NCI-H1092 treated with DMSO at 0.1 percent for 48 hours (cell line): ENCODE measurements at places on chromosomes 2 and 18.

DNA sequence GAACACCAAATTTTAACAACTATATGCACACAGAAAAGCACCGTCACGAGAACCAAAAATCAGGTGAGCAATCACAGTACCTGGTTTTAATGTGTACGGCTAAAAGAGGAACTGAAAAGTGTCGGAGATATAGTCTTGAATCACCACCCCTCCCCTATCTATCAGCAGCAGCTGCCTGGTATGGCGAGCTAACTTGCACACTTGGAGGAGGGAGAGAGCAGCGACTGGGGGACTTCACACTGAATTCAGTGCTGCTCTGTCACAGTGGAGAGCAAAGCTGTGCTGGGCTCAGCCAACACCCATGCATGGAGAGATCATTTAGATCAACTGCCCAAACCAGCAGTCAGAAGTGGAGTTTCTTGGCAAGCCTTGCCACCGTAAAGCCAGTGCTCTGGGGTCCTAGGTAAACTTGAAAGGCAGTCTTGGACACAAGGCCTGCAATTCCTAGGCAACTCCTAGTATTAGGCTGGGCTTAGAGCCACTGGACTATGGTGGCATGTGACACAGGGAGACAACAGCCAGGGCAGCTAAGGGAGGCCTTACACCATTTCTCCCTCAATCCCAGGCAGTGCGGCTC is 89.2 kb upstream of the CD226 start:
- no peak for DNase-seq

- DNase-seq, result no peak
Measured at GRCh38 chr18:57759650-57760049, 43.5 kb downstream of the ATP8B1 start.

DNA sequence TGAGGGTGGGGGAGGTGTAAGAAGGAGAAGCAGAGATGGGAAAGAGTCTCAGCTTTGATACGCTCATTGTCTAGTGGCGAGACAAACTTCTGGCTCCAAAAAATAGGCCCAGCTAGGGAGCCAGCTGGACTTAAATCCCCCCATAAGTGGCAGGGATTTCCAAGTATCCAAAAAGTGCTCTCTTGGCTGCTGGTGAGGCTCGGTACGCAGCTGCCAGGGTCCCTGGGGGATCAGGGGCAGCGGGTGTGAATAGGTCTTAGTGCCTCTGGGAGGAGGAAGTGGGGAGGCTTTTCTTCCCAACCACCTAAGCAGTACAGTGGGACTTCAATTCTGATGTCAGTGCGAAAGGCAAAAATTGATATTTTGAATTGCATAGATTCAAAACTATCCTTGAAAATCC is 73.5 kb downstream of the ALK start:
- no peak for DNase-seq

GRCh38 chr2:101200676-101201075 is 49.5 kb upstream of the TBC1D8 start:
- DNase-seq, result no peak

GRCh38 chr2:222481941-222482340 is 57.6 kb downstream of the SGPP2 start:
- no peak for DNase-seq

DNA sequence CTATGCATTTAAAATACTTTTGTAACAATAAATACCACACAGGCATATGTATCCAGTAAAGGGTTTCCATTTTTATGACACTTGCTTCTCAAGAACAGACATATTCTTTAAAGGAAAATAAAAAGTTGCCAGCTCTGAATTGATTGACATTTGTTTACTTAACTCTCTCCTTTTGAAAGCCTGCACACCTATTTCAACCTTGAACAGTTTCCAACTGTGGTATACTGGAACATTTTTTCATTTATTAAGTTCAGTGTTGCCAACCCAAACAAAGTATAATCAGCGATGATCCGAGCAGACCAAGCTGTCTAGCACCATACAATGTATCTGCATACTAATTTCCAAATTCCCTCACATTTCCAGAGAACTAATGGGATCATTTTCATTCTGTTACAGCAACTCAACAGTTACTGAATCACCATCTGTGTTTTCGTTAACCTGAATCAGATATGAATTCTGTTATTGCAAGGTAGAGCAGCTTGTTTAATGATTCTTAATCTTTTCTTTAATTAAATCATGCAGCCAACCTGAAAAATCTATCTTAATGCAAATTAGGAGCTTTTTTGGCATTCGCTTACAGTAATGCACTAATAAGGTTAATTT is 725.5 kb upstream of the ZEB2 start:
- no peak for DNase-seq
